ENCODE measurements at places on chromosomes 4 and X. TPM values are rescaled to one million over a fixed set of nuclear protein-coding genes. Genes with fewer than 3 reads are reported as not detected.
A peak's percentile ranks its signal among the peaks of the same experiment; 100 is the strongest.

GRCh38 chr4:169084954-169085353 lies 74.9 kb upstream of the CBR4 start:
- no peak for DNase-seq

DNA sequence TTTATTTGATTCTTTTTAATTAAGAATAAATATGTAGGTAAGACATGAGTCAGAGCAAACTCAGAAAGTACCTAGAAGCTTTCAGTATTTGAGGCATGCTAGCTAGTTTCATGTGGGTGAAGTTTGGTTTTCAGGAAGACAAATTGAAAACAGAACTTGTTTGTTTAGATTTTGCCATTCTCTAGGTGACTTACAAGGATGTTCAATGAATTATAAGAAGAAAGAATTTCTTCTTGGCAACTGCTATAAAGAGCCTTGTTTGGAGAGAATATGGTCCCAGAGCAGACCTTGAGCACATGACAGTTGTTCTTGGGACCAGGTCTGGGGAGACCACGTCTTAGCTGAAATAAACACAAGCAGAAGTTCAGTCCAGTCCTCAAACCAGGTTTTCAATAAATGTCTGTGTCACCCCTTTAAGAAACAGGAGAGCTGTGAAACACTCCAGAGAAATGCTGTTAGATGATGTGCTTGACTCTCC lies 38.0 kb upstream of the IL21 start:
- no peak for DNase-seq

DNA sequence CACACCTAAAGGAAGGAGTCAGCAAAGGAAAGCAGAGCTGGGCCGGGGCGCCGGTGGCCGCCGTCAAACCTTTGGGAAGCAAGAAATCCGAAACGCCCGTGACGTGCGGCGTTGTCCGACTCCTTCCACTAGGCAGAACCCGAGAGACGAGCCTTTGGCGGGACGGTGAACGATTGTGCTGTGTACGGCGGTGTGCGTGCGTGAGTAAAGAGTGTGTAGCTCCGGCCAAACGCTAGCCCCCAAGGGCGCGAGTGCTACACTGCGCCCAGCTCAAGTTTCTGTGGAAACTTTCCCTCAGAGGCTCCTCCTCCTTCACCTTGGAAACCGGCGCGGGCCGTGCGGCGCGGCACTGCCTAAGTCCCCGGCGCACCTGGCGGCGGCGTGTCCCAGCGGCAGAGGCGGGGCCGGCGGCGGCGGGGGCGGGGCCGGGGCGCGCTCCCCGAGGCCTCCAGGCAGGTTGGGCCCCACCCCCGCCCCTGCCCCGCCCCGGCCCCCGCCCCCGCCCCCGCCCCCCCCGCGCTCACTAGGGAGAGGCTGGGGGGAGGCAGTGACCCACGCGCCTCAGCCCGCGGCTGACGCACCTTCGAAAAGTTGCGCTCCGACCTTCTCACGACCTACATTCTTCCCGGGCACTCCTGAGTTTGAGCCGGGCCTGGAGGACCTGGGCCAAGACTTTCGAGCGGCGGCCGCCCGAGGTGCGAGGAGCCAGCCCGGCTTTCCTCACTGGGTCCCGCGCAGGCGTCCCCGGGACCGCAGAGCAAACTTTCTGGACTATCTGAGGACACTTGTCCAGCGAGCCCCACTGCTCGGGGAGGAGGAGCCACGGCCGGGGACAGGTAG lies at the start of gene FHIP1A:
FHIP1A (plus strand) TSS at position 547 of the 840 bp plus-strand sequence. CDS start 157,084 bp downstream, outside the sequence.
- DNase-seq: peak; percentile 71

GRCh38 chrX:20274121-20274520 lies 7.4 kb upstream of the RPS6KA3 start:
- no peak for DNase-seq

DNA sequence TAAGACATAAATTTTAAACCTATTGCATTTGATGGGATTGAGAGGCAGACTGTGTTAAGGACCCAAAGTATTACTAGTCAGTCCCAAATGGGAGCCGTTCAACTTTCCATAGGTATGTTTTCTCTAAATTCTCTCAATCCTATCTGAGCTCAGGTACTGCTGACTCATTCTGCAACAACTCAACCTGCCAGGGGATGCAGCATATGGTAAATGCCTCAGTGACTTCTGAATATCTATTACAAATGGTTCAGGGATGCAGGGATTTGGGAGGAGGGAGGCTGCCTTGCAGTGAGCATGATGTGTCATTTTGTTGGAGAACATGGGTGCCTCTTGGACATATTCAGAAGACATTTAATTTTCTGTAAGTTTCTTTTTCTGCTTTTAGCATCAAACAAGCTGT lies 97.3 kb downstream of the HDAC8 start:
- DNase-seq: no peak

GRCh38 chr4:119136546-119136945 lies 914 bp downstream of the MYOZ2 start:
- DNase-seq: no peak

DNA sequence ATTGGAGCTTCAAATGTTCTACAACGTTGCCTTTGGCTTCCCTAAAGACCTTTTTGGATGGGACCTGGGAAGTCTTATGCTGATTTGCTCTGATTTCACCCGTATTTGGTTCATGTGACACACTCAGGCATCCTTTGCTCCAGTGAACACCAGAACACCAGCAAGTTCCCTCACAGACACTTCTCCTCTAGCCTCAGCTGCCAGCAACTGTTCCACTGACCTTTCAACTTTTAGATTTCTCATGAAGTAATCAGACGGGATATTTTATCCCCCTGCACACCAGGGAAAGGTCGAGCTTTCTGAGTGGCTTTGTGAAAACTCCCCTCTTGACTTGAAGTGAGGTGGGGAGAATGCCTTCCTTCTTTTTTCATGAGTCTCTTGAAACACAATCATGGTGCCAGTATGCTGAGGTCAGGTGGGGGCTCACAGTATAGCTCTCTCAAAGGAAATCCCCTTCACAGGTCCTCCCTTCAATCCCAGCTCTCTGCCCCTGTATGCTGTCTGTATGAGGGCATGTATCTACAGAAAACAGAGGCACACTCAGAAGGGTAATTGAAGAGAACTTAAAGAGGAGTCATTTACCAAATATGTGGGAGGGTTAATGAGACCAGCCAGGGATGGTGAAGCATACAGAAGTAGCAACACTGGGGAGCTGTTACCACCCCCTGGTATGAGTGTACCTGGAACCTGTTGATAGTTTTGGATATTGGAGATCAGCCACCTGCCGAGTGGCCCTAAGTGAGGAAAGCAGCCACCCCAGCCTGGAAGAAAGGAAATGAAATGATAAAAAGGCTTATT lies 62.7 kb downstream of the FGFBP1 start:
- no peak for DNase-seq

- DNase-seq: no peak
These were observed 174.2 kb downstream of the HHIP start for GRCh38 chr4:144820011-144820727.

GRCh38 chr4:78610546-78611214 lies 59.1 kb downstream of the ANXA3 start:
- no peak for DNase-seq

GRCh38 chrX:17590892-17591740 lies 146.2 kb upstream of the SCML1 start:
- peak; percentile 70 for DNase-seq

MAGIX gene
- 23.4 TPM for total RNA-seq

HNRNPDL gene
- total RNA-seq: 85.4 TPM

HSFX1 gene
- 1.8 TPM for total RNA-seq
